GM13976 (cell line): ENCODE measurements at places on chromosomes 6 and 20.
A peak's percentile ranks its signal among the peaks of the same experiment; 100 is the strongest.

GRCh38 chr6:122717350-122717749, 62.2 kb upstream of the FABP7 start:
- no peak for DNase-seq

- no peak for DNase-seq
These were observed 34.9 kb upstream of the HEY2 start for GRCh38 chr6:125714441-125715090.

DNA sequence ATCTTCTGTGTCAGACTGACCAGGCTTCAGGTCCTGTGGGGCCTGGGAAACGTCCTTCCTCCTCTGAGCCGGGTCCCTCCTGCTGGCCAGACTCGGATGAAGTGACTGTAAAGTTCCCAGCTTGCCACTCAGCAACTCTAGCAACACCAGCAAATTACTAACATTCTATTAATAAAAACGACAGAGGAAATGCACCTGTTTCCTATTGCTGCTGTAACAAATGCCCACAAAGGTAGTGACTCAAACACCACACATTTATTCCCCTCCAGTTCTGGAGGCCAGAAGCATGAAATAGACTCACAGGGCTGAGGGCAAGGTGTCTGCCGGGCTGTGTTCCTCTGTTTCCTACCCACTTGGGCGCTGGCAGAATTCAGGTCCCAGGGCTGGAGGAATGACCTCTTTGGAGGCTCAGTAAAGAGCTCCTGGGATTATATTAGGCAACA, 48.8 kb downstream of the CTCFL start:
- peak; percentile 51 for DNase-seq

DNA sequence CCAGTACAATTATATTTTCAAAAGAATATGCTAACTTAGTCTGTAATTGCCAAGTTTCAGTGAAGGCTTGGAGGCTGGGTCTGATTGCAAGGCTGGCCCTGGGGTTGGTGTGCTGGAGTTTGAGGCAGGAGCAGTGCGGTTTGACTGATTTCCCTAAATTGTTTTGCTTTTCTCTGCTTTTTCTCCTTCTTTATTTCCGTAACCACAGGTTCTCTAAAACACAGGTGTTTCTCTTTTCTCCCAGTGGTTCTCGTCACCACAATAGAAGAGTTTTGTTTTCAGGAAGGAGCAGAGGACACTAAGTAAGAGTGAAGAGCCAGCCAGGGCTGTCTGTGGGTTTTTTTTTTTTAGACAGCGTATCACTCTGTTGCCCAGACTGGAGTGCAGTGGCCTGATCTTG, 8.2 kb upstream of the SNX9 start:
- no peak for DNase-seq

DNA sequence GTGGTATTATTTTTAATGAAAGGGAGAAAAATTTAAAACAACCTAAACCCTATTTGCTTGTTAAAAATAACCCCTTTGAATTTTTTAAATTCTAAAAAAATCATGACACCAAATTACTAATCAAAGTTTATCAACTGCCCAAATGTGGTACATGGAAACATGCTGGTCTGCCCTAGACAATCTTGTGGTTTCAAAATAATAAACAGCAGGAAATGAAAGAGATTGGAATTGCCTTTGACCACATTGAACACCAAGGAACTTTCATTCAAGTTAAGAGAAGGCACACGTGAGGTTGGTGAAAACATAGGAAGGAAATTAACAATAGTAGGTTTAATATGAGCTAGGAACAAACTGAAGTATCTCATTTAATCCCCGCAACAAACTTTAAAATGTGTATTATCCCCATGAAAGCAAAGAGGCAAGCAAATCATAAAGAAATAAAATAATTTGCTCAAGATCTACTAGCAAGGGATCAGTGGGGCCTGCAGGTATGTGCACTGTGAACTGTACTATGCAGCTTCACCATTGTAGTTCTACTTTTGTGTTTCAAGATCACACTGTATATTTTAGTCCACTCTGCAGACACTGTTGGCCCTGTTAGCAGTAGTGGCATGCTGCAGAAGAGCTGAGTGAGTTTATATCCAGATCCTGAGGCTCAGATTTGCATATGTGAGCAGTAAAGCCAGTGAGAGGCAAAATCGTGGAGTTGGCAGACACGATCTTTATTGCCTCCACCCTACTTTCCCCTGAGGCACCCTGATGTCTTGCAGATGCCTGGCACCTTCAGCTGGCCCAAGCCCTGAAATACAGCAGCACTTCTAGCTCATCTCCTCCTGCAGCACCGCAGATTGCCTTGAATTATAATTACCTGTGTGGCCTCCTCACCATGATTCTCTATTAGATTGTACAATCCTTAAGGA, 157.8 kb upstream of the TENT5A start:
- DNase-seq: no peak

GRCh38 chr20:60851826-60852704, 400.0 kb upstream of the CDH4 start:
- DNase-seq: no peak

DNA sequence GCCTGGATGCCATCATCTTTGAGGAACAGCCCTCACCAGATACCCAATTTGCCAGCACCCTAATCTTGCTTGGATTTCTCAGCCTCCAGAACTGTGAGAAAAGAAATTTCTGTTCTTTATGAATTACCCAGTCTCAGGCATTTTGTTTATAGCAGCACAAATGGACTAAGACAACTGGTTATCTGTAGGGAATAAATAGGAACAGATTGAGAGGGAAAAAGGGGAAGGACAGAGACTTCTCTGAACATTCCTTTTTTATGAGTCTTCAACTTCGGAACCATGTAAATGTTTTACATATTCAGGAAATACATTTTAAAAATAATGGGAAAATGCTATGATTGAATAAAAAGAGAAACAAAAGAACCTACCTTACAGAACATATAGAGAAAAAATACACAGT, 20.9 kb downstream of the KCTD20 start:
- DNase-seq: no peak

DNA sequence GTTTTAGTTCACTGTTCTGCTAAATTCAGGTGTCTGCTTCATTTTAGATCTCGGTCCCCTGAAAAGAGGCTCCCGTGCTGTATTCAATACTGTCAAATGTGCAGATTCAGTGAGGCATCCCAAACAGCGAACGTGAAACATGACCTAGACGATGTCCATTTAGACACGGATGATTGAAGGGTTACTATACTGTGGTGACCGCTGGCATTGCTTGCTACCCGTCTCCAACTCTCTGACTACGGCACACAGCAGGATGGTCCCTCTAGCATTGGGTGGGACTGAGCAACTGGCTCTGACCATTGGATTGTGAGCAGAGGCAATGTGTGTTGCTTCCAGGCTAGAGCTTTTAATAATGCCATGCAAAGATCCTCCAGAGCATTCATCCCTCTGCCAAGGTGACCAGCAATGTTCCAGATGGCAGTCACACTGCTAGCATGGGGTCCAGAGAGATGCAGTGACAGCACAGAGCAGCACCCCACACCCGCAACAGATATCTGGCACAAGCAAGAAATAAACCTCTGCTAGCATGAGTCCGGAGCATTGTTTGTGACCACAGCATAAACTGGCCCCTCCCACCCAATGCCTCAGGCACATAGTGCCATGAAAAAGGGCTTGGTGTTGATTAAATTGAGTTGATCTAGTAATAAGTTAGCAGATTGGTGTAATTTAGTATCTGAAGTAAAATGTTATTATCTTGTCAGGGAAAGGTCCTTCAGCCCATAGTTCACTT, 9.0 kb downstream of the METTL24 start:
- DNase-seq: no peak

- DNase-seq: no peak
These were observed 21.6 kb upstream of the TOP1 start for GRCh38 chr20:41006936-41007474.

DNA sequence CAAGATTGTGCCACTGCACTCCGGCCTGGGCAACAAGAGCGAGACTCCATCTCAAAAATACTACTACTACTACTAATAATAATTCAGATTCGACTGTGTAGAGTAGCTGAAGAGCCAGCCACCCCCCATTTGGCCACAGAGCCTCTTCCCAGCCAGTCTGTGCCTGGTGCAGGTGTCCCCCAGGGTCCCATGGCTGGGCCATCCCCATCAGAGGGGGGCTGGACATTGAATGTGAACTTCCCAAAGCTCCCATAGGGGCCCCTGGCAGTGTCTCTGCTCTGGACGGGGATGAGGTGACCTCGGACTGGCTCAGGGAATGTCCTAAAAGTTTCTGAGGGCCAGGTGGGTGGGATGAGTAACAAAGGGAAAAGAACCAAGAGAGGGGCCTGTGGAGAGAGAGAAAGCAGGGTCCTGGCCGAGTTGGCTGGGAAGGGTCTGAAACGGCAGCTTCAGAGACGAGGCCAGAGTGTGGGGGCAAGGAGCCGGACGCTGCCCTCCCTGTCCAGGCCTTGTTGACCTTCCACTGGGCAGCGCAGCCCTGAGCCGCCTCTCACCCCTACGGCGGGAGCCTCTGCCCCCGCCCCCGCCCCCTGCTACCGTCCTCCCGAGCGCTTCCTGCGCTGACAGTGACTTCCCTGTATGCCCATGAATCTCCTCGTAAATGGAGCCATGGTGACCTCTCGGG, 24.9 kb upstream of the PCMTD2 start:
- DNase-seq: no peak

DNA sequence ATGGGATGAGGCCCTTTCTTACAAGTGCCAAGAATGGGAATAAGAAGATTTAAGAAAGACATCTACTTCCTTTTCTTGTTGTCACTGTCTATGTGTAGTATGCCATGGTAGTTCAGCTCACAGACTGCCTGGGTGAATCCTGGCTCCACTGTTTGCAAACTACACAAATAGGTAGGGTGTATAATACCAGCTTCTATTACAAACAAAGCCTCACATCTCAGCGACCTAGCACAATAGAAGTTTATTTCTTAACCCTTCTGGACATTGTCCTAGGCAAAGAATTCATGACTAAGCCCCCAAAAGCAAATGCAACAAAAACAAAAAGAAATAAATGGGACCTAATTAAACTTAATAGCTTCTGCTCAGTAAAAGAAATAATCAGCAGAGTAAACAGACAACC, 74.5 kb downstream of the LINC00237 start:
- DNase-seq: no peak

- no peak for DNase-seq
These were observed 42.9 kb downstream of the HUS1B start for GRCh38 chr6:613981-614380.

GRCh38 chr20:62727584-62728027, 19.0 kb downstream of the NTSR1 start:
- DNase-seq: no peak

DNA sequence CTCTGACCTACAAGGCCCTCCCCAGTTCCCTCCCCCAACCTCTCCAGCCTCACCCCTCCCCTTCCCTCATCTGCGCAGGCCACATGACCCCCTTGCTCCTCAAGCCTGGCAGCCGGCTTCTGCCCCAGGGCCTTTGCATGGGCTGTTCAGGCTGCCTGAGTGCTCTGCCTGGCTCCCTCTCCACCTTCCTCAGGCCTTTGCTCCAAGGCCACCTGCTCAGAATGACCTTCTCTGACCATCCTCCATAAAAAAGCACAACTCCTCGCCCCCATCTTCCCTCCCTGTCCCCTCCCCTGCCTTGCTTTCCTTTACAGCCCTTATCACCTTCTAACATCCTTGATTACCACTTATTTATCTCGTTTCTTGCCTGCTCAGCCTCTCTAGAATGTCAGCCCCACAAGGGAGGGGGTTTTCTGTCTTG, 38.7 kb downstream of the SPDEF start:
- DNase-seq: no peak
